ENCODE measurements at places on chromosomes 3 and 15.

DNA sequence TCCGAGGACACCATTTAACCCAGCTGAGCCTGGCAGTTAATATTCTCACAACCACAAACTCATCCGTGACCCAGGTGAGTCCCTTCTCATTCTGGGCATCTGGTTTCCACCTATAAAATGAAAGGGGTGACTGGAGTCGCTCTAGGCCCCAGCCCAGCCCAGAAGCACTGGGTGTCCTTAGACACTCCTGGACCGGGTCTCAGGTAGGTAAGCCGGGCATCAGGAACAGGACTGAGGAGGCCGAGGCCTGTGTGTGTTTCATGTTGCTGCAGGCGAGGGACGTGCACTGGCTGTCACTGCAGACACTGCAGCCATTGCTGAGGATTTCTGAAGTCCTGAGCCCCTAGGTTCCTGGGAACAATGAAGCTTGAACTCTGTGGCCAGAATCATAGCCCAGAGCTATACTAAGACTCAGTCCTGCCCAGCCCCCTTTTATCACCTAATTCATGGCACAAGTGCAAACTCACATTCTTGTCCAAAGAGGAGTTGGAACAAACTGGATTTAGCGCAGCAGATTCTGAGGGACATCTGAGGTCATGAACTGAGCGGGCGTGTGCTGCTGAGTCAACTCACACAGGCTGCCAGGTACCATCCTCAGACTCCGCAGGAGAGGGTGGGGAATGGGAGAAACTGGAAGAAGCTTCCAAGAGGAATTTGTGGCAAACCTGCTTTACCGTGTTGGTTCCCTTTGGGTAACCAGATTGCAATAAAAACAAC is 184.9 kb downstream of the FAM43A start:
- DNase-seq = no peak

DNA sequence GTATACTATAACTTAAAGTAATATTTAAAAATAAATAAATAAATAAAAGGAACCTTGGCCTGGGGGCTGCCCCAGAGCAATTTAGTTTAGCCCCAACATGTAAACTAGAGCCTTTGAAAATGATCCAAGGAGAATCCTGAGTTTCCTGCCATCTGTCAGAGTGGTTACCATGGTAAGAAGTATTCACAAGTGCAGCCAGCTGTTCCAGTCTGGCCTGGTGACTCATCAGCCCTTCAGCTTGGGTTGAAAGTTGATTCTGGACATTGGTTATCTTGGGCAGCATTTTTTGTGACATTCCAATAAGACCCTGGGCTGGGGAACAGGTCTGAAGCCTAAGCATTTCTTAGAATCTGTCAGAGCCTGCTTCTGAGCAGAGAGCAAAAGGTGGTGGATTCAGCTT is 72.7 kb upstream of the LRTM1 start:
- DNase-seq = no peak

DNA sequence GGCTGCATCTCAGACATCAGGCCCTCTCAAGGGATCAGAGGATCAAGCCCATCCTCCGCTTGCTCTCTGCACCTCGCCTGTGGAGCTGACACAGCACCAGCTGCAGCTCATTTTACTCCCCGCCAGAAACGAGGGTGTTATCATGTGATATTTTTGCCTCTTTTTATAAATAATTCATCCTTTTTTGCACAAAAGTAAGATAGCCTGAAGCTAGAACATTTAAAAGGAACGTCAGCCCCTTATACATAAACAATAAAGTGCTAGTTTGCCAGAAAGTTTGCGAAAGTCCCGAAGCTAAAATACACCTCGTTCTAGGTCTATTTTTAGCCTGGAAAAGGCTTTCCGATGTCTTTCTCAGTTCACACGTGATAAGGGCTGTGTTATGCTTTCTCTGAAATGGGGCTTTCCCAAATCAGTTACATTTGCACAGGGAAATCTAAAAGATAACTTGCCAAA is 9.6 kb upstream of the FAM174B start:
- DNase-seq = no peak

DNA sequence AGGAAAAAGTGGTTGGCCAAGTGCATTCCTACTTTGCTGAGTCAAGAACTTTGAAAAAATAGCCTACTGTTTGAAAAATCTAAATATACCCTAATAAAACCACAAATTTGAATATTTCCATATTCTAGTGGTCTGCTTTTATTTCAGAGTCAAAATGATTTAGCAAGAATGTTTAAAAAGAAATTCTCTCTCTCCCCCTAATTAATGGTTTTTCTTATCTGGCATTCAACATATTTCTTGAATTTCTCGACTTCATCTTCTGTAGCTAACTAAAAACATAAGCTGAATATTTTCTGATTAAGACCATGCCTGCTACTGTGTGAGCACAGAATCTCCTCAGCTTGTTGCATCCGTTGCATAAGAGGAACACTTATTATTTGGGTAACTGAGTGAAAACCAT is 563.5 kb upstream of the TBL1XR1 start:
- DNase-seq = no peak

- peak; percentile 80 for DNase-seq
These were observed 63.6 kb downstream of the SMAD6 start for GRCh38 chr15:66765478-66766281.

GRCh38 chr15:101306341-101307047 is 11.4 kb upstream of the SNRPA1 start:
- peak; percentile 52 for DNase-seq

GRCh38 chr15:68376447-68377060 is 55.4 kb downstream of the ITGA11 start:
- DNase-seq = no peak

DNA sequence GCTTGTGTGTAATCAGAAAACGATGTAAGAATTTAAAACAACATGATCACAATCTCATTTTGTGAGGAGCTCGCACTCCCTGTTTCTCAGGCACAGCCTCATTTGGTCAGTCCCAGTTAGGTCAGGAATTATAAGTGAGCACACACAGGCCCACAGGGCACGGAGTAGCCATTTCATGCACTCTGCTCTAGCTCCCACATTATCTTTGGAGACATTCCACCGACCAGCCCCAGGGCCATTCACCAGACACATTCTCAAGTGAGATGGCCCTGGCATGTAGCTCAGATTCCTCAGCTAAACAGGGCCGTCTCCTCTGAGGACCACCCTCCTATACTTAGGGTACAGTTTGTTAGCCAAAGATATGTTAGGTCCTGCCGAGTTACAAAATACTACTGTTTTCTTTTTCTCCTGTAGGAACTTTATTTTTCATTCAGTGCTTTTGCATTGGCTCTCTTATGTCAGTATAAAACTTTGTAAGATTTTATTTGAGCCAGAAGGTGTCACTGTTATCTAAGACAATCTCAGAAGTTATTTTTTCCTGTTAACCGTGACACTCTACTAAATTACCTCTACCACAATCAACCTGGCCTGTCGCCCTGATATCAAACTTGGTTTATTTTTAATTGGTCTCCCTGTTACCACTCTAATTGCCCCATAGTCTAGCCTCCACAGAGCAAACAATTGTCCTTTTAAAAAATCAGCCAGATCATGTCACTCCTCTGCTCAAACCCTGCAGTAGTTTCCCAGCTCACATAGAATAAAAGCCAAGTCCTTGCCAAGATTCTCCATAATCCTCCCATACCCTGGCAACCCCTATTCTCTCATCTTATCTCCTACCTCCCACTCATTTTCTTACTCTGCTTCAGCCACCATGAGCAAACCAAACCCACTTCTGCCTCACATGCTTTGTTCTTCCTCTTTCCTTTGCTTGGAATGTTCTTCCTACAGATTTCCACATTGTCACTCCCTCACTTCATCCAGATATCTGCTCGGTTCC is 105.7 kb downstream of the PPP2R3A start:
- DNase-seq = no peak

DNA sequence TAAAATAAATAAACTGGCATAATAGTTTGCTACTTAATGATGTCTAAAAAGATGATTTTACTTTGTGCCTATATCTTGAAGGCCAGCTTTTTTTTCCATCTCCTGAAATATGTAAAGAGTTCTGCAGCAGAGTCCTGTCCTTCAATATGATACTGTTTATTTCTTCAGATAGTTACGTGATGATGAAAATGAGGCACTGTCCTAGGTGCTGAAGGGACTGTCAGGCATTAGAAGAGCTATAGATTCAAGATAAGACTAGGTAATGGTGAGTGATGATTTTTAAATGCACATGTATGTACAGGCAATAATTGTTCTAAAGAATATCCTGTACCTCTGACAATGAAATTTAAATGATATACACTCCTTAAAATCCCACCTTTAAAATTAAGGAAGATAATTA is 326.9 kb upstream of the DNAJC19 start:
- DNase-seq = no peak

GRCh38 chr15:39920510-39921273 is 626 bp upstream of the GPR176 start:
- DNase-seq = peak; percentile 79

GRCh38 chr3:94118390-94118789 is 55.5 kb downstream of the NSUN3 start:
- no peak for DNase-seq

DNA sequence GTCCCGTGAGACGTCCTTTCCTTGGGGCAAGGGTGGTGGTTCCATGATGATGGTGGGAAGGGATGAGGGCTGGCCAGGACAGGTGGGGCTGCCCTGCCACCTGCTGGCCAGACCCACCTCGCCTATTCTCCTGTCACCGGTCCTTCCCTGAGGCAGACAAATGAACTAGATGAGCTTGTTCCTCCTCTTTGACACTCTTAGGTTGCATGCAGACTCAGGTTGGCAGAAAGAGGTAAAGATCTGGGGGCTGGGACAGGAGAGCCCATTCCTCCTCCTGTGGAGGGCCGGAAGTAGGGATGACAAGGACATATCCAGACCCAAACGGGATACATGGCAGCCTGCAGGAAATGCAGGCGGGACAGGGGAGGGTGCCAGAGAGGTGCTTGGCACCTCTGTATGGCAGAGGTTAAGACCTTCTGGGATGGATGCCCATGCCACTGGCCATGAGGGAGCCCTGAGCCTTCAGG is 38.6 kb downstream of the ACSBG1 start:
- no peak for DNase-seq

- DNase-seq = no peak
These were observed 93.1 kb downstream of the ARHGEF26 start for GRCh38 chr3:154214306-154214705.

- DNase-seq = no peak
These were observed 24.3 kb downstream of the CDAN1 start for GRCh38 chr15:42712584-42712983.

DNA sequence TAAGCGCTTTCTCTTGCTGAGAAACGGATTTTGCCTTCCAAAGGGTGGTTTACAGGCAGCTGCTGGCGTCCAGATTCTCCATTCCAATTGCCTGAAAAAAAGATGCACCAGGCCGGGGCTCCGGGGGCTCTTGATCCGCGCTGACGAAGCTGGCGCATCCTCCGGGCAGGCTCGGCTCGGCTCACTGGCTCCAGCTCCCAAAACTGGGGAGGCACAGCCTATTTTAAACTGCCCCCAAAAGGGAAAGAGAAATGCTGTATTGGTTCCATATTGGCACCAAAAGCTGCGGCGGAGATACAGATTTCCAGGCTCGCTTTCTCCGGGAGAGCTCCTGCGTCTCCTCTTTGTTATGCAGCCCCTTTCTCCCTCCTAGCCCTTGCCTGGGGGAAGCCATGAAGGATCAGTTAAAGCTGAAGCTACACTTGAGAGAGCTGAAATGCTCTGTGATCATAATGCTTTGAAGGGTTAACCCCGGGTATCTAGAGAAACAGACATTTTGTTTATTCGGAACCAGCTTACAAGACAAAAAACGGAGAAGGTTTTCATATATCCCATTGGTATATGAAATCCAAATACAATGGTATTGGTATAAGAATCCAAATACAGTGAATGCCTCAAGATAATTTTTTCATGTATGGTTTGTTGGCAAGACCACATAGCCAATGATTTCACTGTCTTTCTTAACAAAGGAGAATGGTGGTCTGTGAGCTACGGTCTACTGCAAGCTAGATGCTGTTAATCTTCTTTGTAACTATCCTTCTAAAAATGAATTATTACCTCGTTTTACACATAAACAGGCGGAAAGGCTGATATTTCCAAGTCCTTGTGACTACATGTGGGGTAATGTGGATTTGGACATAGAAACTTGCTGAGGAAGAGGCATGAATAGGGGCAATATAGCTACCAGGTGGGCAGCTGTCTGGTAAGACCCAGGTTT is 693 bp downstream of the CD200 start:
- DNase-seq = peak; percentile 68

DNA sequence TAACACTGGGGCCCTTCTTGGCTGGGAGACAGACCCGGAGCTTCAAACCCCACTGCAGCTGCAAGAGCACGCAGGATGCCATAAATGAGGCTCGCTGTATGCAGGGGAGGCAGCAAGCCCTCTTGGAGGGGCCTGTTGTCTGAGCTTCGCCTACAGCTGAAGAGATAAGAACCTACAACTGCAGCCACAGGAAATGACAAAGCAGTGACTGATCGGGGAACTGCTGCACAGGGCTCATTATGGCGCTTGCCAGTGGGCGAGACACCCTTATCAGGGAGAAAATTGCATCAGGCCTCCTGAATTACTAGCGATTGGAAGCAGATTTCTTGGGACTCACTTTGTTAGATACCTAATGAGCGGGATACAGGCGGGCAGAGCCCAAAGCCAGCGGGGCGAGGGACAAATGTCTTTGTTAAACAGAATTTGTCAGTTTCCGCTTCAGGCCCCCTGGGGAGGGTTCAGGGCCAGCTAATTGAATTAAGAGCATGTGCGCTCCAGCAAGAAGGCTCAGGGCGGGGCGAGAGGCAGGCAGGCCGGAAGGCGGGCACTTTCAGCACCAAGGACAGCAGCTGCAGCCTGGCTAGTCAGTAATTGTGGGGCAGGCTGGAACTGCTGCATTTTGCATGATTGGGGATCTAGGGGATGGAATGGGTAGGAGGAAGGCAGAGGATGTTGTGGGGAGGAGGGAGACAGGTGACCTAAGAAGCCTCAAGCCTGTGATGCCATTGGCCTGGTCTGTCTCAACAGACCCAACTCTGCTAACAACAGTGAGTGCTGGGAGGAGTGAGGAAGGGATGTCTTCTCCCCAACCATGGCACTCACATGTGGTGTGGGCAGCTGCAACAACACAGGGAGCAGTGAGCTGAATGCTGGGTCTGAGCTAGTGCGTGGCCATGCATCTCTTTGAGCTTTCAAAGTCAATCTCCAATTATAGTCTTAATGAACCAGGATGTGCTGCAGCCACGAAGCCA is 55.3 kb downstream of the CCDC33 start:
- DNase-seq = peak; percentile 92

DNA sequence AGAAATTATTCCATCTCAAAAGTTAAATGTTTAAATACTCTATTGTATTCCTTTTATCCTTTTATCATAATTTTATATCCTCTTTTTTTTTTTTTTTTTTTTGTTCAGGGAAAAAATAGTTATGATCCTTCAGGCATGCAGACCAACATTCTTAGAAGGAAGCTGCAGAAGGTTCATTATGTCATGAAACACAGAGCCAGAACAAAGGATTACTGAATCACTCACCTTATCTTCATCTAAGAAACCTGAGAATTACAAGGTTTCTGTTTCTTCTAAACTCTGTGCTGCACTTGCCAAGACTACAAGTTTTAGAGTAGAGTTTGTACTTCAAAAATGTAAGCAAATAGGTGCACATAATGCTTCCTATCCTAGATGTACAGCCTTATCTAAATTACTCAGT is 3.3 kb downstream of the PLCH1 start:
- no peak for DNase-seq

GRCh38 chr15:94535298-94536048 is 304.1 kb downstream of the MCTP2 start:
- no peak for DNase-seq
